ENCODE measurements at places on chromosomes 12 and 14.

- no peak for DNase-seq
These were observed 202.2 kb upstream of the DCN start for GRCh38 chr12:91384806-91385205.

DNA sequence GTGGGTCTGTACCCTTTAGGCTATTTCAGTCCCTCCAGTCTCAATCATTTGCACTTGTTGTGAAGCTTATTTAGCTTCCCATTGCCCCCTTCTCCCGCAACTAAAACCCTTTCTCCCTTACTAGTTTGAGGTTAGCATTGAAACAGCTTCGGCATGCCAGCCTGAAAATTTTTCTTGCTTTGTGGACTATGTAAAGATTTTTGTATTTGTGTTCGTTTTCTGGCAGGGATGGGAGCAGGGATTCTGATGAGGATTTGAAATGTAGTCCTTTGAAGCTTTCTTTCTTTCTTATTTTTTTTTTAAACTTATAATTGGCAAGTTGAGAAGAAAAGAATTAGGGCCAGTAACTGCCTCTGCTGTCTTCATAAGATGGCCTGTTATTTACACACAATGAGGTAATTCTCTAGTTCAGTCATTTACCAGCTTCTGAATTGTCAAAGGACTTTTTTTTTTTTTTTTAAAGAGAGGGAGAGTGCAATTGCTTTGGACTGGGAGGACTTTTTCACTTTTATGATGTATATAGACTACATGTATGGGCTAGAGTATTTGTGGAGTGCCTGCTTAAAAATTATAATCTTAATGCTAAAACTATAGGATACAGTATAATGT lies 29.0 kb downstream of the PALS1 start:
- DNase-seq, result no peak

GRCh38 chr14:104518659-104519350 lies 60.8 kb upstream of the C14orf180 start:
- no peak for DNase-seq

GRCh38 chr14:47857646-47858045 lies 182.2 kb upstream of the MDGA2 start:
- no peak for DNase-seq

GRCh38 chr12:41612892-41613557 lies 424.9 kb downstream of the PDZRN4 start:
- no peak for DNase-seq

- DNase-seq, result no peak
These were observed 7.2 kb upstream of the MAP3K9 start for GRCh38 chr14:70816525-70816924.

- no peak for DNase-seq
These were observed 97.1 kb upstream of the NRXN3 start for GRCh38 chr14:78073028-78073427.

DNA sequence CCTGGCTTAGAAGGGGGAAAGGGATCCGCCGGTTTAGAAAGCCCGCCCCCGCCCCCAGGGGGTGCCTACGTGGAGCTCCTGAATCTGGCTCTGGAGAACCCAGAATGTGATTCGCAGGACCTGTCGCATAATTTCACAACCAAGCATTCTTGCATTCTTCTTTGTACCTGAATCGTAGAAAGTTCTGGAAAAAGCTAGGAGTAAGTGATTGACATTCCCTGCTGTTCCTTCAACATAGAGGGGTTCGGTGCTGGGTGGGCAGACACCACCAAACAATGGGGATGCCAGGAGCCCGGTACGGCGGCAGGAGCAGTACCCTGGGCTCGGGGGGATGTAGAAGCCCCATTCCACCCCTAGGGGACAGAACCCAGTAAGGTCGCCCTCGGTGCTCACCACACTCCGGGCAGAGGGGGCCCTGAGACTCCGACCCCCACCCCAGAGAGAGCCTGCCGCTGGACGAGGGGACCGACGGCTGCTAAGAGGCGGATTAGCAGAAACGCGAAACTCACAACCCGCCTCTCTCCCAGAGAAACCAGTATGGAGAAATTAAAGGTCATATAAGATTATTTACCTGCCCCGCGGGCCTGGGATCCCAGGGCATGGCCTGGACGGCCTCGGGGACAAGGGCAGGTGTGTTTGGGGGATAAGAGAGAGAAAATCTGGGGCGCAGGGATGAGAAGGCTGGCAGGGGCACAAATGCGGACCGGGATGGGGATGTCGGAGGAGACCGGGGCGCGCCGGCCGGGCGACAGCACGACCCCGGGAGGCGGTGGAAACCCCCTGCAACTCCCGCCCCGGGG lies 520 bp downstream of the CSRP2 start:
- no peak for DNase-seq

- no peak for DNase-seq
These were observed 126.9 kb downstream of the KTN1 start for GRCh38 chr14:55706893-55707292.

GRCh38 chr12:75890660-75891059 lies 140.9 kb downstream of the PHLDA1 start:
- no peak for DNase-seq

- peak; percentile 56 for DNase-seq
These were observed 35.9 kb downstream of the XRCC3 start for GRCh38 chr14:103679351-103679750.

DNA sequence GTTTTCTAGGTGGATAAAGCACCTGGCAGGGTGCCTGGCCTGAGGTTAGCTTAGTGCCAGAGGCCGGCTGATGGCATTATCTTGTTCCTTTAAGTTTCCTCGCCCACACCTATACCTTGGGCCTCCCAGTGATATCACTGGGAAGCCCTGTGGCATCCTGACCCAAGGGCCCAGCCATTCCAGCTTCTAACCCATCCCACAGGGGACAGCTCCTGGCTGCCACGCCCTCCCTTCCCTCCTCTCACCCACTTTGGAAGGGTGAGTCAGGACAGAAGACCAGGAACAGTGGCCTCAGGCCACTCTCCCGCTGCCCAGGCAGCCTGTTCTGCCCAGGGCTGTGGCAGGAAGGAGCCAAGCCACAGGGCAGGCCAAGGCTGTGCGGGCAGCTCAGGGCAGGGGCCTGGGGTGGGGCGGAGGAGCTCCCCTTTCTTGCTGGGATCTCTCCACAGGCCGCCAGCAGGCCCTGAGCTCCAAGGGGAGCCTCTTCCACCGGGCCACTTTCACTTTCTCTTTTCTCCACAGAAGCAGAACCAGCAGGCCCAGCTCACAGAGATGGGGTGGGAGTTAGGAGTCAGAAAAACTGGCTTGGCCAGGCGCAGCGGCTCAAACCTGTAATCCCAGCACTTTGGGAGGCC lies 75.1 kb downstream of the IRF2BPL start:
- DNase-seq, result peak; percentile 64

GRCh38 chr12:96402061-96402460 lies 1.8 kb upstream of the CDK17 start:
- peak; percentile 37 for DNase-seq

GRCh38 chr12:128583453-128583852 lies 240.3 kb downstream of the SLC15A4 start:
- no peak for DNase-seq

- no peak for DNase-seq
These were observed 912.8 kb downstream of the GALC start for GRCh38 chr14:87080146-87080545.

DNA sequence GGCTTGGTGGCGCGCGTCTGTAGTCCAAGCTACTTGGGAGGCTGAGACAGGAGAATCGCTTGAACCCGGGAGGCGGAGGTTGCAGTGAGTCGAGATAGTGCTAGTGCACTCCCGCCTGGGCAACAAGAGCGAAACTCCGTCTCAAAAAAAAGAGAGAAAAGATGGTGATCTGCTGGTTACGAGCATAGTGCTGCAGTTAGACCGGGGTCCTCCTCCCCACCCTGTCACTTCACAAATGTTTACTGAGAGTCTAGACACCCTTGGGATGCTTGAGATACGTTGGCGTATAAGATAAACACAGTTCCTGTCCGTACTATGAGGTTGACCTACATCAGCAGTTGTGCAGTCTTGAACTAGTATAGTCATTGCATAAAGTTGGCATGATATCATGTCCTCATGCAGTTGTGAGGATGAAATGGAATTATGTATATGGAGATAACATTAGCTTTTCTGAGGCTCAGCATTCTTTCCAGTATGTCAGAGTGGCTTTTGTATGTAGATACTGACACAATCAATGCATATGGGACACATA lies 787 bp downstream of the ACAD10 start:
- no peak for DNase-seq

DNA sequence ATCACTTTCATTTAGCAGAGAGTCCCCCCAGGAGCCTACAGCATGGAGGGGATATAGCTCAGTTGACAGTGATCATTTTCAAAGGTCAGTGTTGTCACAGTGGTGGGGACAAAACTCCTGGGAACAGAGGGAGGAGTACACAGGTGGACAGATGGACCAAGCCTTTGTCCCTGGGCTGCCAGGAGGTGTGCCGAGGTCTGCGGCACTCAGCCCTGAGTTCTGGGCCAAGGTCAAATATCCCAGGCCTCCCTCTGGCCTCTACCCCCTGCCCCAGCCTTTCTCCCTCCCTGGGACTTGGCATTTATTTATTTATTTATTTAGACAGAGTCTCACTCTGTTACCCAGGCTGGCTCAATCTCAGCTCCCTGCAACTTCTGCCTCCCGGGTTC lies 24.8 kb downstream of the CALM1 start:
- no peak for DNase-seq

DNA sequence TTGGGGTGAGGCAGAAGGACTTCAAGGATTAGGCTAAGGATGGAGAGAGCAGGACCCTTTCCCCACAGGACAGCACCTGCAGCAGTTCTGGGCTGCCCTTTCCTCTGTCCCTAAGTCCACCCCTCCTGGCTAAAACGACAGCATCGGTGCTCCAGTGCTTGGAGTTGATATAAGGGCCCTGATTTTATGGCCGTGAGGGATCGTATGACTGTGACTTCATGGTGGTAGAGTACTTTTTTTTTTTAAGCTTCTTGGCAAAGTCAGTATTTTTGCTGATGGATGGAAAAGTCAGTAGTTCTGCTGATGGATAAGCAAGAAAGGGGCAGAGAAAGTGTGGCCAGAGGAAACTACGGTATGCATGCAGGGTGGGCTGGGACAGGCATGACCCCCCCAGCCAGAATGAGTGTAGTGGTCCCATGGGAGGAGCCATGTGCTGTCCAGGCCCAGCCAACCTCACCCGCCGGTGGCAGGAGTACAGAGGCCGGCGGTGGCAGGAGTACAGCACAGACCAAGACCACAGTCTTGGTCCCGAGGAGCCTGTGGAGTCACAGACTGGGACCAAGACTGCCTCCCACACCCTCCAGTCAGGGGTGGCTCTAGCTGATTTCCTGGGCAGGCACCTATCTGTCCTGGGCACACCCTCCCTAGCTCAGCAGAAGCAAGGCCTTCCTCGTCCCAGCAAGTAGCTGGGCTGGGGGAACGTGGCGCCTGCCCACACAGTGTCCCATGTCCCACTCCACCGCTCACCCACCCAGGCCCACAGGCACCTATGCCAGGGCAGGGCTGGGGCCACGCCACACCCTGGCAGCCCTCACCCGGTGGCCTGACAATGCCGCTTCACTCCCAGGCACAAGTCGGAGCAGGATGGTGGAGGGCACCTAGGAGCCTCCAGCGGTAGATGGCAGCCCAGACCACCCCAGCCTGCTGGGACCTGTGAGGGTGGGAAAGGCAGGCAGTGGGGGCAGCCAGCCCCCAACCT lies 46.3 kb downstream of the CCDC88C start:
- DNase-seq, result no peak

DNA sequence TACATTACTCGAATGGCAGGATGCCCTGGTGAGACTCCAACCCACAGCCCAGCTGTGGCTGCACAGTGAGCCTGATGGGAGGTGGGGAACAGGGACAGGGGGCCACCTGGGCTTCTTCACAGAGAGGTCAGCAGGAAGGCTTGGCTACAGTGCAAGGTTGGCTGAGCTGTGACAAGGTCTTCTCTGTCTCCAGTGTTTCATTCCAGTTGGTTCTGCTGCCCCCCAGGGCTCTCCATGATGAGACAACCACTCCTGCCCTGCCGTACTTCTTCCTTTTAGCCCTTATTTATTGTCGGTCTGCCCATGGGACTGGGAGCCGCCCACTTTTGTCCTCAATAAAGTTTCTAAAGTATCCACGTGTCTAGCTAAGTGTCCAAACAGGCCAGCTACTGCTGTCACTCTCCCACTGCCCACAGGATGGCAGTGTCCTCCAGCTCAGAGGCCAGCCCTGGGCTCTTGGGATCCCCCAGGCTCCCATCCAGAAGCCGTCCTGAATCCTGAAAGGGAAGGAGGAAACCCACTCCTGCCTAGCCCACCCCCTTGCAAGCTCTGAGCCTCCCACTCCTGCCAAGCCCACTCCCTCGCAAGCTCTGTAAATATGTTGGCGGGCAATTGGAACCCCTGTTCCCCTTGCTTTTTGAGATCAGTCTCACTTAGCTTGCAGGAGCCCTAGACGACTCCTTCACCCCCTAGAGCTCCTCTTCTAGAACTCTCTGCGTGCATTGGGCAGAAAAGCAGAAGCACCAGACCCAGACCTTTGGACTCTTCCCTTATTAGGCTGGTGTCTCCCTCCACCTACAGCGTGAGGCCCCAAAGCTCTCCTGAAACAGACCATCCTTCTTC lies 5.4 kb downstream of the C1QL4 start:
- no peak for DNase-seq

GRCh38 chr14:75119056-75119455 lies 7.8 kb downstream of the NEK9 start:
- no peak for DNase-seq

DNA sequence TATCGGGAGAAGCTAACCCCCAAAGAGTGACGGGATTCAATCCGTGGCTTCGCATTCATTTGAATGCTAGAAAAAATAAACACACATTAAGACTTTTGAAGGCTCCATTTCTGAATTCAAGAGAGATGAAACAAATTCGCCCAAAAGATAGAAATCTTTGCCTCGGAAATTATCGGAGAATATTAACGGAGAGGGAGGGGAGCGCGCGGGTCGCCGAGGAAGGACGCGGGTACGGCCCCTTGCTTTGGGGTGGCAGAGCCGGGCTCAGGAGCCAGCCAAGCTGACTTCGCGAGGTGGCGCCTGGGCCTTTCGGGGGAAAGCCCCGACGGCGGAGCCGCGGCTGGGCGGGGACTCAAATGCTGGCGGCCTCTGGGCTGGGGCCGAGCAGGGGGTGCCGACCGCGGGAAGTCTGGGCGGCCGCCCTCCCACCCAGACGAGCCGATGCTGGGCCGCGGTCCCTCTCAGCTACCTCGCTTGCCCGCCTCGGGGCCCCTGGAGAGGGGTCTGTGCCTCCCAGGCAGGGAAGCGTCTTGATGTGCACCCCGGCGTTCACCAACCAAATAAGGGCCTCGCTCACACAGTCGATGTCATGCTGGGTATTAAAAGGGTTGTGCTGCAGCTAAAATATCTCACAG lies 14.7 kb downstream of the NKX2-1 start:
- DNase-seq, result no peak
